ENCODE measurements at places on chromosomes 6 and 20.

GRCh38 chr6:167523426-167523825, 198.5 kb downstream of the TTLL2 start:
- DNase-seq = no peak

DNA sequence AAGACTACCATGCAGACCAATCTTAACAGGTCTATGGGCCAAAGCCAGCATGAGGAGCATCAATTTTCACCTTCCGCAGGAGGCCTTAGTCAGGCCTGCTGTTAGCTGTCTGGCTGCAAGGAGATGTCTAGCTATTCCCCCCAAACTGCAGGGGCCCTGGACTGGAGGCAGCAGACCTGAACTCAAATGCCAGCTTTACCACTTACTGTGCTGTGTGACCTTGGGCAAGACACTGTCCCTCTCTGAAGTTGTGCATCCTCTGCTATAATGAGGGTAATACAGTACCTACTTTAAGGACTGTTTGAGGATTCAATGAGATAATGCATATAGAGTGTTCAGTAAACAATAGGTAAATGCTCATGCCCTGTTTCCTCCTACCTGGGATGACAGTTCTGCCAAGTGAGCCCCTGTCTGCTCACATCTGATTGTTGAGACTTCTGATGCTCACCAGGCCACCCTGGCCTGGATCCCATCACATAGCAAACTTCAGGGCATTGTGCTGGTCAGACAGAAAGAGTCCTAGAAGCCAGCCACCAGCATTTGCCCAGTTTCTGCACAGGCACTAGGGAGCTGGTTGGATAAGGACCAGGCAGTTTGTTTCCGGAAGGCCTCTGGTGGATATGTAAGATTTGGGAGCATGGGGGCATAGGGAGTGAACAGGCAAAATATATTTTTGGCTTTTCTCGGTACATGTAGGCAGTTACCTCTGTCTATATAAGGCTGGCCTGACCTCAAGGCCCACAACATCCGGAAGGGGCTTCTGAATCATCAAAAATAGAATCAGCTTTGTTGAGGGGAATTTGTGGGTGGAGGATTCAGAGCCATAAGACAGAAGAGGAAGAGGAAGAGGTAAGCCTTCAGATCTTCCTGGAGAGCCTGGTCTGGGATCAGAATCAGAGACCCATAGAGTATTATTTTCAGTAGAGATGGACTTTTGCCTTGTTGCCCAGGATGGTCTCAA, 2.3 kb upstream of the OCSTAMP start:
- no peak for DNase-seq

- DNase-seq = no peak
Observed at GRCh38 chr6:62707156-62707555, 421.1 kb upstream of the KHDRBS2 start.

- no peak for DNase-seq
Observed at GRCh38 chr6:65546894-65547293, 160.1 kb downstream of the EYS start.

DNA sequence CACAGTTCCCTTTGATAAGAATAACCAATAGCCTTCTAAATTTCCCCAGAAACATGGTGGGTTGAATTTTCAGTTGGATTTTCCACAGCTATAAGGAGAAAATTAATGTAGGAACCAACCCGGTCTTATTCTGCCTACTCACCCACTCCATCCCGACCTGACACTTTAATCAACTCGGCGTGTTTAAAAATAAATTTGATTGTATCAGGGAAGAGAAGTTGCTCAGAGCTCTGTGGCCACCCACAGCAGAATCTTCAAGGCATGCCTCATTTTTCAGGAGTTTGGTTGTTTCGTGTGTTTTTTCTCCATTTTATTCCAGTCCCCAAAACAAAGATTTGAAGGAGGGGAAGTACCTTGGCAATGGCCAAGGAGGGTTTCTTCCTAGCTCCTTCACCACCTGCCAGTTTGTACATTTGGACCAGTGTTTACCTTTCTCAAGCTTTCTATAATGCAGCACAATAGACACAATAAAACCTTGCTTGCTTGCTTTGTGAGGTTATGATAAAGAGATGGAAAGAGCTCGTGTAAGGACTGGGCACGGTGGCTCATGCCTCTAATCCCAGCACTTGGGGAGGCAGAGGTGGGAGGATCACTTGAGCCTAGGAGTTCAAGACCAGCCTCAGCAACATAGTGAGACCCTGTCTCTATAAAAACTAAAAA, 297.2 kb upstream of the JARID2 start:
- DNase-seq = no peak

GRCh38 chr20:34979366-34980153, 23.9 kb downstream of the MYH7B start:
- DNase-seq = no peak

- DNase-seq = no peak
Observed at GRCh38 chr6:2547355-2547754, 203.4 kb downstream of the MYLK4 start.

GRCh38 chr20:32190616-32191415, 16.7 kb downstream of the PLAGL2 start:
- DNase-seq = no peak
